ENCODE measurements at places on chromosomes 7 and 10. TPM values are rescaled to one million over a fixed set of nuclear protein-coding genes. Genes with fewer than 3 reads are reported as not detected.

The ZNF862 gene
- total RNA-seq, result 3.9 TPM

The RARRES2 gene
- 254 TPM for total RNA-seq

The DKK1 gene
- total RNA-seq, result 0.61 TPM

- no peak for DNase-seq
Measured at GRCh38 chr7:21450076-21450475, 22.2 kb downstream of the SP4 start.

GRCh38 chr7:120806669-120807068 is 51.3 kb downstream of the TSPAN12 start:
- no peak for DNase-seq

- no peak for DNase-seq
Measured at GRCh38 chr10:111018021-111018420, 58.8 kb upstream of the ADRA2A start.

DNA sequence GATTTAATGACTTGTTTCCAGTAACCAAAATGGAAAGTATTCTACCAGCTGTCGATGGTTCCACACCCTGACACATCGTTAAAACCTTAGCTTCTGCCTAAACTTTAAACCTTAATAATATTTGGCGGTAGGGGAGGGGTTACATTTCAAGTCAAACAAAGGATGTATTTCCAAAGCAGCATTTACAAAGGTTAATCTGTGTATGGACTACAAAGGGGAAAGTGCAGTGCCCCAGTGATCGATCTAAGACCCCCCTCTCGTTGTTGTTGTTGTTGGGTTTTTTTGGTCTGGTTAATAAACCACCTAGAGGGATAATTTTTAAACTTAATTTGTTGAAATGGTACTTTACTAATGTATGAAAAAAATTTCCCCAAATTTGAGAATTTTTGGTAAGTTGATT is 1.1 kb upstream of the STEAP2 start:
- DNase-seq, result no peak

DNA sequence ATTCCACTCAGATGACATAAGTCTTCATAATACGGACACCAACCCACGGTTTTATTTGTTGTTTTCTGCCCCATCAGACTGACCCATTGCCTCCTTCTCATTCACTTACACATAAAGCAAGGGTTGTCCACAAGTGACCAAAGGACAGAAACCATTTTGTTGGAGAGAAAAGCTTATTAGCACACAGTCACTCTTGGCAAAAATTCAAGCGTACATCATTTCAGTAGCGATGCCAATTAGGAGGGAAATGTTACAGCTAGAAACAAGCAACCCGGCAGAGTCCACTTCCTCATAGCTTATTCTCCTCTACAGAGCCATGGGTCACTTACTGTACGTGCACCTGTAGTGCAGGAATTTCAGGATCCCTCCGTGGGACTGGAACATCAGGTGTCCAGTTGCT is 23.0 kb downstream of the ABLIM1 start:
- no peak for DNase-seq

DNA sequence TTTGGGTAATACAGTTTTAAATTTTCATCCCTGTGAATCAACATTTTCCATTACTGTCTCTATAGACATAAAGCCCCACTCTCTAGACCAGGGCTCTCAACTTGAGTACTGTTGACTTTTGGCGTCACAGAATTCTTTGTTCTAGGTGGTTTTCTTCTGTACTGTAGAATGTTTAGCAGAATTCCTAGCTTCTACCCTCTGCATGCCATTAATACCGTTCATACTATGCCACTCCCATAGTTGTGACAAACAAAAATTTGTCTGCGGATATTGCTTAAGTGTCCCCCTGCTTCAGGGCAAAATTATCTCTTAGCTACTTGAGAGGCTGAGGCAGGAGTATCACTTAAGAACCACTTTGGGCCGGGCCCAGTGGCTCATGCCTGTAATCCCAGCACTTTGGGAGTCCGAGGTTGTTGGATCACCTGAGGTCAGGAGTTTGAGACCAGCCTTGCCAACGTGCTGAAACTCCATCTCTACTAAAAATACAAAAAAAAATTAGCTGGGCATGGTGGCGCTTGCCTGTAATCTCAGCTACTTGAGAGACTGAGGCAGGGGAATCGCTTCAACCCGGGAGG is 57.3 kb upstream of the NRG3 start:
- no peak for DNase-seq

GRCh38 chr10:114173603-114173920 is 441 bp downstream of the CCDC186 start:
- DNase-seq, result no peak

GRCh38 chr10:6958711-6959110 is 378.6 kb upstream of the PRKCQ start:
- no peak for DNase-seq
